ENCODE measurements at places on chromosomes 13 and 19.

- DNase-seq = no peak
Measured at GRCh38 chr13:77891486-77891885, 27.1 kb downstream of the EDNRB start.

DNA sequence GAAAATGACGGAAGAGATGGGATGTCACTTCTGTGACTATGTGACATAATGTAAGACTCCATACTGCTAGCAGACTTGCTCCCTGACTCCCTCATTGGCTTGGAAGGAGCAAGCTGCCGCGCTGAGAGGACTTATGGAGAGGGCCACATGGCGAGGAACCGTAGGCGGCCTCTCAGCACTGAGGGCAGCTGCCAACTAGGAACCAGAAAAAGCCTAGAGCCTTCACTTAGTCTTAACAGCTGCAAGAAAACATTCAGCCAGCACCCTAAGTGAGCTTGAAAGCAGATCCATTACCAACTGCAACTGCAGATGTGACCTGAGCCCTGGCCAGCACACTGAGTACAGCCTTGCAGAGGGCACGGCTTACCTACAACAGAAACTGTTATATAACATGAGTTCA, 33.9 kb downstream of the USP12 start:
- no peak for DNase-seq

DNA sequence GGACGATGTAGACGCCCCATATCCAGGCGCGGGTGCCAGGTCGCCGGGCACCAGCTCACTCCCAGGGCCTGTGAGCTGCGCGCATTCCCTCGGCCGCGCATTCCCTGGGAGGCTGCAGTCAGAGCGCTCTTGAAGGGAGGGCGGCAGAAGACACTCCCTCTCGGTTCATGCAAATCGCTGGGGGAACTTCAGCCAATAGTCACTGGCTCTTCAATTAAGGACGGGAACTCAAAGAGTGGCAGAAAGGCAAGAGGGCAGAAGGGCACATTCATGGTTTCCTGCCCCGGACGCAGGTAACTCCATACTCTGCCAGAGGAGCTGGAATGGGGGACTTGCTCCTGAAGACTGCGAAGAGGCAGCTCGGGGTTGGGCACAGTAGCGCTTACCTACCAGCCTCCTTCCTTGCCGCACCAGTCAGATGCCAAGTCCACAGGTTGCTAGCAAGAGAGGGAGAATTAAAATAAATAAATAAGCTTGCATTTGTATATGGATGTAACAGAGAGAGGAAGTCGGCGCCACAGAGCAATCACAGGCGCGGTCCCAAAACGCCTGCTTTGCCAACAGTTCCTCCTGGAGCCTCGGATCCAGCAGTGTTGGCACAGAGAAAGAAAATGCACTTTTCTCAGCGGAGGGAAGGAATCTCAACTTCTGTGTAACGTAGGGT, 459 bp downstream of the PCDH20 start:
- DNase-seq = peak; percentile 84

DNA sequence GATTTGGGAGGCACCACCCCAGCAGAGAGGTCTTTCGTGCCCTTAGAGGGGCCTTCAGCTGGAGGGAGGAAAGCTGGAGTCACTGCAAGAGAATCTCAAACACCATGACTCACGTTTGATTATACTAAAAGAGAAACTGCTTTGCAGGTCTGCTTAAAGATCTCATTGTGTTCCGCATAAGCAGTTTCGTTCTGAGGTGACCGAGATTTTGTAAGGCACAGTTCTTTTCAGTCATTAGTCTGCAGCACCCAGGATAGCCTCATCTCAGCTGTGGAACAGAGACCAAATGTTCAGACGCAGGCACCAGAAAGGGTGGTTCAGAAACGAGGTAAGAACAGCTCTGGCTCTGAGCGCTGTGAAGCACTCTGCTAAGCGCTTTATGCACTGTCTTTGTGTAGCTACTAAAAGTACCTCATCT, 71.2 kb upstream of the GTF3A start:
- DNase-seq = no peak

DNA sequence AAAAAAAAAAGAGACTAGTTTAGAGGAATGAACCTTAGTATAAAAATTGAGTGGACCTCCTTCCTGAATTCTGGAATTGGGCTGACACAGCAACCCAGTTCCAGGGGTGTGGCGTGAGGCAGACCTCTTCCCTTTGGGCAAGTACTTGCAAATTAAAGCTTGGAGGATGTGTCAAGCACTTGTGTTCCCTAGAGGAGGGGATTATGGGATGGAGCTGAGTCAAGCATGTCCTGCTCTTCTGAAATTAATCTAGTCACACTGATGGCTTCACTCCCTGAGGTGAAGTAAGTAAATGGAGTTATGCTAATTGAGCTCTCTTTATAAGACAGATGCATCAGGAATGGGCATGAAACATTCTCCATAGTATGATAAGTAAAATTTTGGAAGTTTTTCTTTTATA, 107.7 kb upstream of the HTR2A start:
- DNase-seq = no peak

- no peak for DNase-seq
Measured at GRCh38 chr13:36639610-36640009, 34.2 kb upstream of the SERTM1 start.

DNA sequence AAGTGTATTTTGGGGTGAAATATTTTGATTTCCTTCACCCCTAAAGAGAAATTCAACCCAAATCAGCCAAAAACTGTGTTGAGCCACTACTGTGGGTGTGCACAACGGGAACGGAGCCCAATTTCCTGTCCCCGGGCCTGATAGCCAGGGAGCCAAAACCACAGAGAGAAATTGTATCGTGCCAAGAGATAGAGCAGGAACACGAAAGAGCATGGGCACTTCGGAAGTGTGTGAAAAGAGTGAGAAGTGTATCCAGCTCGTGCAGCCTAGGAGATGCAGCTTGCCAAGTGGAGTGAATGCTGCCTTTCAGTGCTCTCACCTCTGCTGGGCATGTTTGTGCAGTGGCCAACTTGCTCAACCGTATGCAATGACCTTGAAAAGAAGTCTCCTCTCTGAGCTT, 19.4 kb upstream of the PLEKHF1 start:
- no peak for DNase-seq

GRCh38 chr13:42148538-42148937, 100.1 kb downstream of the DGKH start:
- DNase-seq = no peak

- DNase-seq = peak; percentile 73
Measured at GRCh38 chr13:39612023-39612637, 9.1 kb upstream of the LHFPL6 start.

DNA sequence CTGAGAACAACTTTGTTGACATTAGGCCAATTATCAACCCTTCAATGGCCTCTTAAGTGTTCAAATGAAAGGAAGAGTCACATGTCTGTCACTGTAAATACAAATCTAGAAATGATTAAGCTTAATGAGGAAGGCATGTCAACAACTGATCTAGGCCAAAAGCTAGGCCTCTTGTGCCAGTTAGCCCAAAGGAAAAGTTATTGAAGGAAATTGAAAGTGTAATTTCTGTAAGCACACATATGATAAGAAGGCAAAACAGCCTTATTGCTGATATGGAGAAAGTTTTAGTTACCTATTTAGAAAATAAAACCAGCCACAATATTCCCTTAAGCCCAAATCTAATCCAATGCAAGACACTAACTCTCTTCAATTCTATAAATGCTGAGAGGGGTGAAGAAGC, 604.7 kb downstream of the SLITRK6 start:
- DNase-seq = peak; percentile 20

- DNase-seq = peak; percentile 93
Measured at GRCh38 chr13:102322211-102322610, 79.6 kb downstream of the FGF14 start.

- peak; percentile 48 for DNase-seq
Measured at GRCh38 chr19:50705422-50706019, 14.1 kb downstream of the SHANK1 start.

DNA sequence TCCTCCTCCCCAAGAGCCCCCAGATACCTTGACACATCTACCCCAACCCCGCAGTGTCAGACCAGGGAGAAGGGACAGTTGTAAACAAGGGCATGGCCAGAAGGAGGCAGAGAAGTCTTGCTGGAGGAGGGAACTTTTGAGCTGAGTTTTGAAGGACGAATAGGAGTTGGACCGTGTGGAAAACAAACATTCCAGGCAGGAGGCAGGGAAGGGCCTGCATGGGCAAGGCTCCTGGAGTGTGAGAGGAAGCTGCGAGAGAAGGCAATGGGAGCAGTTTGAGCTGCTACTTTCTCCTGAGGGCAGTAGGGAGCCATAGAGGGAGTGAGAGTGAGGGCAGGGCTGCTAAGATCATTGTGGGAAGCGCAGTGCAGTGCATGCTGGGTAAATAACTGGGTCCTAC, 23.3 kb downstream of the IL12RB1 start:
- peak; percentile 42 for DNase-seq

GRCh38 chr13:71017607-71018006, 849.4 kb downstream of the DACH1 start:
- DNase-seq = peak; percentile 46

- no peak for DNase-seq
Measured at GRCh38 chr19:32105527-32106310, 239.7 kb upstream of the ZNF507 start.

DNA sequence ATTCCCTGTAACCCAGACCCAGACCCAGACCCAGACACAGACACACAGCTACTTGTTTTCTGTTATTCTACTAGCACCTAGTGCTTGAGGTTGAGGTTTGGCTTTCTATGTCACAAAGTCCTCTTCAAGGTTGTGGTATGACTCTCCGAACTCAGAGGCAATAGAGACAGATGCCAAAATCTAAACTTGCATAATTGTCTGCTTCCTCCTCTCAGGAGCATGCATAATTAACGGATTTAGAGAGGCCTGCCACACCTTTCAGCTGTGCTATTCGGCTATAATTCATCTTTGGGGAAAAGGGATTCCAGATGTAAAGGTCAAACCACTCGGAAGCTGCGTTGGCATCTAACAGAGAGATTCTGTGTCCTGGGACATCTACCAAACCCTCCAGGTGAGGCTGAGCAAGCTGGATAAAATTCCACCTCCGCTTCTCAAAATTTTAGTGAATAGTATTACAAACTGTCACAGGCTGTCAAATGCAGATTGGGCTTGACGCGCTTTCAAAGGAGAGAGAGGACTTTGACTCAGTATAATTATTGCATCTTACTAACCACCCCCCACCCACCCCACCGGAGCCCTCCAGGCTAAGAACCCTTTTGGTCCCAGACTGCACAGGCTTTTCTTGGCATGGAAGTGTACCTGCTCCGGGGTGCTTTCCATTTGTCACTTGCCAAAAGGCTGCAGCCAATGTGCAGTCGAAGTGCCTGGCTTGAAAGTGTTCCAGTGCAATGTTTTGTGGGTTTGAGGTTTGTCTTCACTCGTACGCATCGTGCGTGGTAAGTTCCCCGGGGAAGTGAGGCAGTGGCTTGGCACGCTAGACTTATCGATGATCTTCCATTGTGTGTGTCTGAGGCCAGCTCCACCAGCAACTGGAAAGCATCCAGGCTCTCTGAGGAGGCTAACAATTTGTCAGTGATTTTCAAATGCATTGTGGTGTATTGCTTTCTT, 194.1 kb downstream of the TDRD3 start:
- peak; percentile 65 for DNase-seq

GRCh38 chr13:33015241-33015668, 968 bp upstream of the KL start:
- no peak for DNase-seq

DNA sequence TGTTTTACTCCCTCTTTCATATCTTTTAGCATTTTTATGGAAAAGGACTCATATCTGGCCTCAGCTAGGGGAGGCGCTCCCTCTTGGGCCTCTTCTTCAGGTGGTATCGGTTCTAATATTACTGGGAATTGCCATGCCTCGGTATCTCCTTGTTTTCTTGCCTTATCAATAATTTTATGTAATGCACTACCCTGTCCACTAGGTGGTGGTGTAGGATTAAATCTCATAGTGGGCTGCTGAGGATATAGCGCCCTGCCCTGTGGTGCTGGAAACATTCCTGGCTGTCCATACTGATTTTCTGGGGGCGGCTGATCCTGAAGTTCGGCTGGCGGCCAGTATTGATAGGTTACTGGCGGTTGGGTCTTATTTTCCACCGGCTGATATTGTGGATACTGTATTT, 35.8 kb downstream of the ZNF420 start:
- DNase-seq = peak; percentile 6

DNA sequence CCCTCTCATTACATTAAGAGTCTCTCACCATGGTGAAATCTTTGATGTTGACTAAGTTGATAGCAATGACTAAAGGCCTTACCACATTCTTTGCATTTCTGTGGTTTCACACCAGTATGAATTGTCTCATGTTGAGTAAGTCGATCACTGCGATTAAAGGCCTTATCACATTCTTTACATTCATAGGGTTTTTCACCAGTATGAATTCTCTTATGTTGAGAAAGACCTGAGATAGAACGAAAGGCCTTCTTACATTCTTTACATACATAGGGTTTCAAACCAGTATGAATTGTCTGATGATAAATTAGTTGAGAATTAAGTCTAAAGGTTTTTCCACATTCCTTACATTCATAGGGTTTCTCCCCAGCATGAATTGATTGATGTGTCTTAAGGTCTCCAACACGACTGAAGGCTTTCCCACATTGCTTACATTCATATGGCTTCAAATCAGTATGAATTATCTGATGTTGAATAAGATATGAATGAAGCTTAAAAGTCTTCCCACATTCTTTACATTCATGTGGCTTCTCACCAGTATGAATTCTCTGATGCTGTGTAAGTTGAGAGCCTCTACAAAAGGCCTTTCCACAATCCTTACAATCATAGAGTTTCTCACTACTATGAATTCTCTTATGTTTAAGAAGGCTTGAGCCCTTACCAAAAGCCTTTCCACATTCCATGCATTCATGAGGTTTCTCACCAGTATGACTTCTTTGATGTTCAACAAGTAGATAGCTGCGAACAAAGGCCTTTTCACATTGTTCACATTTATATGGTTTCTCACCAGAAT, 45.6 kb downstream of the ZNF283 start:
- no peak for DNase-seq

DNA sequence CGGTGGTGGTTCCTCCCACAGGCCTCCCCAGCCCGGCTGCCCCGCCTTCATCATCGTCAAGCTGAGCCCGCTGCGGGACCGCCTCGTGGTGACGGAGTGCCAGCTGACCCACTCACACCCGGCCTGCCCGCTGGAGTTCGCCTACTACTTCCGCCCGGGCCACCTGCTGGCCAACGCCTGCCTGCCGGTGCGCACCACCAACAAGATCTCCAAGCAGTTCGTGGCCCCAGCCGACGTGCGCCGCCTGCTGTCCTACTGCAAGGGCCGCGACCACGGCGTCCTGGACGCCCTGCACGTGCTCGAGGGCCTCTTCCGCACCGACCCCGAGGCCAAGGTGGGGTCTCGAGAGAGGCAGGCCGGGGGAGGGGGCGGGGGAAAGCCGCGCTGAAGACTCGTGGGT, 12.0 kb downstream of the ZSWIM9 start:
- DNase-seq = no peak

GRCh38 chr19:58196901-58197616, 14.2 kb downstream of the ZNF274 start:
- no peak for DNase-seq

DNA sequence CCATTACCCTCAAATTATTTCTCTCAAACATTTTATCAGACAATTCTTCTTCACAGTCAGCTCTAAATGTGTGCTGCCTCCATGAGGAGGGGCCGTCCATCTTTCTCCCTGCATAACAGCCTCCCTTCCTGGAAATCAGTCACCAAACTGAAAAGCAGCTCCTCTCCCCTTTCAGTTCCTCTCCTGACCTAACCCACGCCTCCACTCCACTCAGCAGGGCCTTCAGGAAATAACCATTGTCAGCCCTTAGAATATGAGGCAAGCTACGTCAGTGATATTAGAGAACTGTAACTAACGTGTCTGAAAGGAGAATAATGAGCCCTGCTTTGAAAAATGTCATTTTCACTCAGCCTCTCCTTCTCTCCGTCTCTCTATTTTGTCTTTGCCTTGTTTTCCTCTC, 116.2 kb downstream of the OLFM4 start:
- DNase-seq = no peak
